Stimulated activated CD4-positive, alpha-beta T cell treated with anti-CD3 and anti-CD28 coated beads, Interleukin-2, amount 100 ng/mL, for 4 hours (primary cell): ENCODE measurements at places on chromosomes 4 and X.

DNA sequence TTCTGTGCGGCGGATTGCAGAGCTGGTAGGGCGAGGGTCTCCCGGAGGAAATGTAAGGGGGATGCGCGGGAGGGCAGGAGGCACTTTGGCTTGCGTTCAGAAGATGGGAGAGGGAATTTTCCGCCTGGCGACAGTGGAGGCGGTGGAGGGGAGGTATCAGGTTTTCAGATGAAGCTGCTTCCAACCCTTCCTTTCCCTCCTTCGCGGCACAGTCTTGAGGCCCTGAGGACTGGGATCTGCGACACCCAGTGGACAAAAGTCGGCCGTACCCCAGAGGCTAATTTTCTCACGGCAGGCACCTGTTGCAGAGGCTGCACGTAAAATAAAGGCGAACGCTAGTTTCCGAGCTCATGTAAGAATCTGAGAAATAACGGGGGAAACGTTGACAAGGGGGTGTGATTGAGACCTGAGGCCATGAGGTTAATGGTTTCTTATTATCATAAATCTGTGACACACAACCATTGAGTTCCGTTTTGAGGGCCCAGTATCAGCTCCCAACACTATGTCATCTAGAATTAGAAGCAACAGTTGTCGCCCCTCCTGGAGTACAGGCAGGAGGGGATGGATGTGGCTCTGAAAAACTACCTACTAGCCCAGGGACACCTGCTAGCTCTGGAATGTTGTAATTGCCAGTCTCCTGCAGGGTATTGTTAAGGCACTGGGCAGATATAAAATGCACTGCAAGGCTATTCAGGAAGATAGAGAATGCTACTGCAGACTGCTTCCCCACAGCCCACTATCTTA is 1.1 kb downstream of the ZCCHC18 start:
- peak; percentile 28 for DNase-seq

- DNase-seq, result no peak
Observed at GRCh38 chrX:1412551-1413161, 20.7 kb upstream of the SLC25A6 start.

- peak; percentile 73 for DNase-seq
Observed at GRCh38 chrX:107716816-107717700, 58.5 kb downstream of the TSC22D3 start.

GRCh38 chr4:150306719-150307118 is 228.5 kb downstream of the DCLK2 start:
- no peak for DNase-seq

GRCh38 chr4:68021185-68021584 is 57.9 kb upstream of the TMPRSS11A start:
- no peak for DNase-seq

GRCh38 chr4:111209706-111210105 is 586.8 kb upstream of the PITX2 start:
- DNase-seq, result no peak

DNA sequence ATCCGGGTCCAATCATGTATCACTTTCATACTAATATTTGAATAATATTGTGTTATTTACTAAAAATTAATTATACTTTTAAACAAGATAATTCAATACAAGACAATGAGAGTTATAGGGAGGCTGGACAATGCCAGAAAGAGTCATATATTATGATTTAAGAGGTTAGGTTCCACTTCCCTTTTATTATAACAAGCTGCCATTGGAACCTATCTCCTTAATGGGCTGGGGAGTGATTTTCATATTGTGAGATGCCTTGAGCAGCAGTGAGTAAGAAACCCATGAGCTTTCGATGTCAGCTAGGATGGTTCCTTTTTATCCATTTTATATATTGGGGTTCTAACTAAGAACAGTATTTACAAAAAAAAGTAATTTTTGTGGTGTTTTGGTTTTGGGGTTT is 91.8 kb downstream of the MAB21L2 start:
- no peak for DNase-seq

- DNase-seq, result no peak
Observed at GRCh38 chrX:72306085-72306801, 529 bp upstream of the CITED1 start.

DNA sequence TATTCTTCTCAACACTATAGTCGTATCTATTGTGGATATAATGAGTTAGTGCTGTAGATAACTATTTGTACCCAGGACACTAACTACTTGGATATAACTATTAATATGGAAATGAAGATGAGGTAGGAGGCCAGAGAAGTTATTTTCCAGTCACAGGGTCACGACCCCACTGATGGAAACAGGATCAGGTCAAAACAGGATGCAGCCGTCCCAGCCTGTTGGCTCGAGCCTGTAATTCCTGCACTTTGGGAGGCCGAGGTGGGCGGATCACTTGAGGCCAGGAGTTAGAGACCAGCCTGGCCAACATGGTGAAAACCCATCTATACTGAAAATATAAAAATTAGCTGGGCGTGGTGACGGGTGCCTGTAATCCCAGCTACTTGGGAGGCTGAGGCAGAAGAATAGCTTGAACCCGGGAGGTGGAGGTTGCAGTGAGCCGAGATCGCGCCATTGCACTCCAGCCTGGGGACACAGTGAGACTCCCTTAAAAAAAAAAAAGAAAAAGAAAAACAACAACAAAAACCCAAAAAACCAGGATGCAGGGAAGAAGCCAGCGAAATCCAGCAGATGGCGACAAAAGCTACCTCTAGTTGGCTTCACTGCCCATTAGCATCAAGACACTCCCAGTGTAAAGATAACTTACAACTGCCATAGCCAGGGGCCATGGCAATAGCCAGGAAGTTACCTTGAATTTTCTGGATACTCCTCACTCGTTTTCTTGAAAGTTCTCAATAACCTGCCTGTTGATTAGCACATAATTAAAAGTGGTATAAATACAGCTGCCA is 37.9 kb upstream of the NKAP start:
- no peak for DNase-seq

DNA sequence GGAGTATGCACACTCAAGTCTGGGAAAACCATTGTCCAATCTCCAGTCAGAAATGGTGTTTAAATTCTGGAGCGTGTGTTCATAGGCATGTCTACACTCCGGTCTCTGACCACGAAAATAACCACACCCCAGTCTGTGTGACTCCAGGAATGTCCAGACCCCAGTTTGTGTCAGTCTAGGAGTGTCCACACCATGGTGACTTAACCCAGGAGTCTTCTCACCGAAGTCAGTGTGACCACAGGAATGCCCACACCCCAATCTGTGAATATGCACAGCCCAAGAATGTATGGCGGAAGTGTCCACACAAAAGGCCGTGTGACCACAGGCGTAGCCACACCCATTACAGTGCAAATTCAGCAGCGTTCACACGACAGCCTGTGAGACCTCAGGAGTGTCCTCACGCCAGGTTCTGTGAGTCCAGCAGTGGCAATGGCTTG is 11.4 kb downstream of the FTSJ1 start:
- no peak for DNase-seq

GRCh38 chr4:133157460-133158160 is 8.5 kb downstream of the PCDH10 start:
- no peak for DNase-seq

GRCh38 chr4:94965852-94966251 is 208.1 kb downstream of the BMPR1B start:
- DNase-seq, result no peak

- no peak for DNase-seq
Observed at GRCh38 chrX:144334577-144334976, 450.7 kb downstream of the UBE2NL start.
